ENCODE measurements at places on chromosomes 2 and 18.

- DNase-seq = no peak
- H3K4me1 ChIP-seq = peaks cover 30% of the 10 kb centered on the region
- H3K27ac ChIP-seq = peak overlapping the region; percentile 92
- no peaks in the 10 kb centered on the region for H3K36me3 ChIP-seq
- H3K27me3 ChIP-seq = no peaks in the 10 kb centered on the region
These were observed 339 bp downstream of the ACAA2 start for GRCh38 chr18:49813069-49813318.

- H3K4me3 ChIP-seq = no peak overlapping the region
- no peaks in the 10 kb centered on the region for H3K36me3 ChIP-seq
- no peaks in the 10 kb centered on the region for H3K27me3 ChIP-seq
These were observed 211.0 kb downstream of the PMAIP1 start for GRCh38 chr18:60110836-60111235.

DNA sequence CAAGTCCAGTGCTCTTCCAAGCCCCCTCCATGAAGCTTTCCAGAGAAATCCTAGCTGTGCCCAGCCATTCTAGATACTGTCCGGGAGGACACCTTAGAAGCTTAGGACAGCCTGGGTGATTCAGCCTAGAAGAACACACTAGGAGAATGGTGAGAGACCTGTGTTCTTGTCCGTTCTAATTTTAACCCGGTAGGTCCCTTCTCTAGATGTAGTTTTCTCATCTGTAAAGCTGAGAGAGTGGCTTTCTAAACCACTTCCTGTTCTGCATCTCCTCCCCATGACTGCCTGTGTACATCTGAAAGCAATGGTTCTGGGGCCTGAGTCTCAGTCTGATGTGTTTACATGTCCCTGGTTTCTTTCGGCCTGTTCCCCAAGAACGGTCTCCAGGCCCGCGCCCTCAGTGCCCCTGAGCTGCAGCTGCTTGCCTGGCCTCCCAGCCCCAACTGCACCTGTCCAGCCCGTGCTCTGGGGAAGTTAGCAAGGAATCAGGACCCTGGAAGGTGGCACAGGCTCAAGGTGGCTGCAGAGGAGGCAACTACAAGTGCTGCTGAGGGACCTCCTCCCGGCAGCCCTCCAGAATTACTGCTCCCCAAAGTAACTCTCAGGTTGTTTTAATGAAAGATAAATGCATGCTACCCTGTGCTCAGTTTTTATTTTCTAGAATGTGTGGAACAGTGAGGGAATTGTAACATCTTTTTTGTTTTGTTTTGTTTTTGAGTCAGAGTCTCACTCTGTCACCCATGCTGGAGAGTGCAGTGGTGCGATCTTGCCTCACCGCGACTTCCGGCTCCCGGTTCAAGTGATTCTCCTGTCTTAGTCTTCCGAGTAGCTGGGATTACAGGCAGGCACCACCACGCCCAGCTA is 105.9 kb downstream of the LBH start:
- H3K27me3 ChIP-seq = no peaks in the 10 kb centered on the region
- H3K4me1 ChIP-seq = peaks cover 60% of the 10 kb centered on the region

DNA sequence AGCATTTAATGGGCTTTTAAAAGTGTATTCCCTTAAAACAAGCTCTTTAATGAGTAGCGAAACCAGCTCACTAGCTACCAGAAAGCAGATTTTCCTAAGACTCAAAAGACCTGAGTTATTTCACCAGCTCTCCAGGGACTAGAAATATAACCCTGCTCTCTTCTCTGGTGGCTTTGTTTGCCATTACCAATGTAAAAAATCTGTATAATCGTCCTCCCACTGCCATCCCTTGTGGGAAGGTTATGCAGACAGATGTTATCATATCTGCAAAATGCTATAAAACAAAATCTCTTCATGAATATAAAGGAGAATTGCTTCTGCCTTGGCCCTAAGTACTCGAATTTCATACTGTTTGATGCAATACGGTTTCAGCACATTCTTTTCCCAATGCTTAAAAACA is 335.2 kb downstream of the NUP35 start:
- no peak for DNase-seq
- H3K4me3 ChIP-seq = no peak overlapping the region
- H3K4me1 ChIP-seq = no peaks in the 10 kb centered on the region
- no peaks in the 10 kb centered on the region for H3K27me3 ChIP-seq
- H3K36me3 ChIP-seq = no peaks in the 10 kb centered on the region

- no peak overlapping the region for H3K4me3 ChIP-seq
- no peaks in the 10 kb centered on the region for H3K27me3 ChIP-seq
- H3K4me1 ChIP-seq = peaks cover 24% of the 10 kb centered on the region
- no peak overlapping the region for H3K27ac ChIP-seq
These were observed 4.0 kb downstream of the COPS9 start for GRCh38 chr2:240131941-240132650.

- H3K36me3 ChIP-seq = no peaks in the 10 kb centered on the region
- H3K27ac ChIP-seq = peak overlapping the region; percentile 92
- peaks cover 17% of the 10 kb centered on the region for H3K4me1 ChIP-seq
- peaks cover under 1% of the 10 kb centered on the region for H3K27me3 ChIP-seq
- peak overlapping the region; percentile 93 for H3K4me3 ChIP-seq
- no peak for DNase-seq
These were observed 489 bp downstream of the TRMT61B start for GRCh38 chr2:28869494-28870145.

- no peak overlapping the region for H3K4me3 ChIP-seq
- H3K4me1 ChIP-seq = no peaks in the 10 kb centered on the region
- peaks cover 7% of the 10 kb centered on the region for H3K27me3 ChIP-seq
- no peaks in the 10 kb centered on the region for H3K36me3 ChIP-seq
- no peak for DNase-seq
- H3K27ac ChIP-seq = no peak overlapping the region
These were observed 4.1 kb downstream of the FIGN start for GRCh38 chr2:163731735-163732134.

- no peaks in the 10 kb centered on the region for H3K4me1 ChIP-seq
- H3K27ac ChIP-seq = no peak overlapping the region
- H3K36me3 ChIP-seq = no peaks in the 10 kb centered on the region
- no peaks in the 10 kb centered on the region for H3K27me3 ChIP-seq
These were observed 496.1 kb upstream of the FSIP2 start for GRCh38 chr2:185242462-185242861.

DNA sequence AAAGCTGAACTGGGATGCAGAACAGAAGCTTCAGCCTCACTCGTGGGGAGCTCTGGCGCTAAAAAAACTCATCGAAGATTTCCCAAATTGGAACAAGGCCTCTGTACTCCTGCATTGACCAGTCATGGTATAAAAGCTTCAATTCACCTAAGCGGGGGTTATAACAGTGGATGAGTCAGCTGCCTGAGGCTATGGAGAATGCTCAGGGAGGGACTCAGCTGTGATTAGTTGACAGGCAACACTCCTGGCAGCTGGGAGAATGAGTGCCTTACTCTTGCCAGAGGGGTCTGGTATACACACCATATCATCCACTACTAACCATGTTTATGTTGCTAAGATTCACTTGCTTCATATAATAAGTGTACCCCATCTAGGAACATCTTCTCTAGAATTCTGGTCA is 350.6 kb upstream of the VRK2 start:
- no peak overlapping the region for H3K27ac ChIP-seq
- H3K4me1 ChIP-seq = no peaks in the 10 kb centered on the region
- no peaks in the 10 kb centered on the region for H3K36me3 ChIP-seq
- no peak overlapping the region for H3K4me3 ChIP-seq

DNA sequence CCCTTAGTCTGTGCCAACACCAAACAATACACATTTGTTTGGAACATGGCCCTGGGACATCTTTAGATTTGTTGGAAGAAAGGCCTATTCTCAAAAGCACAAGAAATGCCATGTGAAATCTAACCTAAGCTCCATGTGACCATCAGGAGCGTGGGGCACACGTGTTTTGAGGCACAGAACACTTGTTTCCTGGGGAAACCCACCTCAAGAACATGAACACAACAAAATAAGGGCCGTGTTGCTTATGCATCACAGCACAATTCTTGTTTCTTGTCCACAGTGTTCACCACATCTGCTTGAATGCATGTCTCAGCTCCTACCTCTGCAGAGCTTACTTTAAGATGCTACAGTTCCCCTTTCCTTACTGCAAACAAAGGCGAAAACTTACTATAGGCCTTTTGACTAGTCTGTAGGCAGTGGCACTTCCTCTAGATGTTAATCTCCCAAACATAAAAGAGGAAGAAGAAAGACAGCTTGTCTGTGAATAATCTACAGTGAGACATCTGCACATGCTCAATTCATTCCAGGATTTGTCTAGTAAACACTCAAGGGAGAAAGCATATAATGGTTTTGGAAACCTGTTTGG is 165.0 kb downstream of the ANKRD44 start:
- peak overlapping the region; percentile 66 for H3K27ac ChIP-seq
- H3K27me3 ChIP-seq = no peaks in the 10 kb centered on the region
- peaks cover 20% of the 10 kb centered on the region for H3K36me3 ChIP-seq
- no peak overlapping the region for H3K4me3 ChIP-seq
- H3K4me1 ChIP-seq = peaks cover 44% of the 10 kb centered on the region

- H3K4me1 ChIP-seq = no peaks in the 10 kb centered on the region
- no peak overlapping the region for H3K4me3 ChIP-seq
- H3K36me3 ChIP-seq = peaks cover 46% of the 10 kb centered on the region
- no peaks in the 10 kb centered on the region for H3K27me3 ChIP-seq
These were observed 13.8 kb downstream of the TPGS2 start for GRCh38 chr18:36814994-36815393.

DNA sequence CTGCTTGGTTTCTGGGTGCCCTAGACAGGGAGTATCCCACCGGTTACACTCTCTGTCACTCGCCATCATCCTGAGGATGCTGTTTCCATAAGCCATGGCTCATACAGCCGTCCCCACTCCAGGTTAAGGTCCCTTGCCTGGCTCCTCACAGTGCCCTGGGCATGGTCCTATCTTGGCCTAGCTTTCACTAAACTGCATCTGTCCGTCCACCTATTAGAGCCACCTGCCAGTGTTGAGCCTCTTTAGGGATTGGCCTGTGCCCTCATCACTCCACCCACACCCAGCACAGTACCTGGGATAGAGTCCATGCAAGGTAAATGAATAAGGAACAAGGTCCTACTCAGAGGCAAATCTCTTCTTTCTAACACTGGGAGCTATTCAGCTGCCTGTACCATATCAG is 320.1 kb downstream of the GBX2 start:
- H3K4me1 ChIP-seq = no peaks in the 10 kb centered on the region
- peaks cover 5% of the 10 kb centered on the region for H3K27me3 ChIP-seq
- H3K4me3 ChIP-seq = no peak overlapping the region
- no peak overlapping the region for H3K27ac ChIP-seq
- H3K36me3 ChIP-seq = no peaks in the 10 kb centered on the region

GRCh38 chr2:236852977-236853374 is 232.7 kb upstream of the COPS8 start:
- H3K36me3 ChIP-seq = no peaks in the 10 kb centered on the region
- H3K4me3 ChIP-seq = no peak overlapping the region
- no peak overlapping the region for H3K27ac ChIP-seq
- no peaks in the 10 kb centered on the region for H3K4me1 ChIP-seq
- peaks cover 9% of the 10 kb centered on the region for H3K27me3 ChIP-seq

GRCh38 chr2:65129286-65129825 is 550 bp downstream of the RAB1A start:
- peak overlapping the region; percentile 96 for H3K4me3 ChIP-seq
- H3K27me3 ChIP-seq = no peaks in the 10 kb centered on the region
- peak; percentile 41 for DNase-seq
- no peaks in the 10 kb centered on the region for H3K36me3 ChIP-seq

Measured in T-cell (primary cell).